ENCODE measurements at places on chromosomes 4 and X.

DNA sequence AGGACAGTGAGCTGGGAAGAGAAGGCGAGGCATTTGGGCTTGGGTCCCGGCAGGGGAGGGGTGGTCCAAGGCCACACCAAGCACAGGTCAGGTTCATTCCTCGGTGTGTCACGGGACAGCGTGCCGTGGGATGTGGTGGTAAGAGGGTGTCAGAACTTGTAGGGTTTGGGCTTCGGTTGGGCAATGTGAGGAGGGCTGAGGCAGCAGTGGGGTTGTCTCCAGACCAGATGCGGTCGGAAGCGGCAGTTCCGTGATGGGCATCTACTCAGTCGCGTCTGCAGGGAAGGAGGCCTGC lies 22.1 kb downstream of the ADRA2C start:
- DNase-seq: no peak

DNA sequence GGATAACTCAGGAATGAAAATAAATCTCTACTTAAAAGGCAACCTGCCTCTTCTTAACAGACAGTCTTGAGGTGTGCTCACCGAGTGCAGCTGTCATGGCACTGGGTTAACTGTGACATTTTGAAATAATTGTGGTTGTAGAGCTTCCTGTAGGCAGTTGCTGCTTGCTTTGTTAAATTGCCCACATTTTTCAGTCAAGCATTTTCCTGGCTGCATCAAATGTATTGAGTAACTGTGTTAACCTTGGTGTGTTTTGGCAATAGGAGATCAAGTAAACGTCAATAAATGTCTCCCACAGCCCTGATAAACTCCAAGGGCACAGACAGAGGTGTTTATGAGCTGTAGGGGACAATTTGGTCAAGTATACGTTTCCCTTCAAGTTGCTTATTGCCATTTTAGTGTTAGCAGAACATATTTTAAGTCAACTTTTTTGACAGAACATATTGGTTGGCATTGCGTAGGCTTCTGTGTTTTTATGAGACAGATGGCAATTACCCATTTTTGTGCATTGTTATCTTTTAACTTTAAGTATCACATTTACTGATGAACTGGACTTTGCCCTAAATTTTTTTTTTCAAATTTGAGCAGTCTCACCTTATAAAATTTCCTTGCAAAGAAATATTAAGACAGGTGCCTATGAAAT lies 527.4 kb downstream of the C4orf33 start:
- DNase-seq: no peak

- DNase-seq: no peak
Measured at GRCh38 chrX:40727581-40728252, 7.6 kb downstream of the MED14 start.

GRCh38 chrX:54248309-54248708 lies 65.3 kb upstream of the FAM120C start:
- no peak for DNase-seq

DNA sequence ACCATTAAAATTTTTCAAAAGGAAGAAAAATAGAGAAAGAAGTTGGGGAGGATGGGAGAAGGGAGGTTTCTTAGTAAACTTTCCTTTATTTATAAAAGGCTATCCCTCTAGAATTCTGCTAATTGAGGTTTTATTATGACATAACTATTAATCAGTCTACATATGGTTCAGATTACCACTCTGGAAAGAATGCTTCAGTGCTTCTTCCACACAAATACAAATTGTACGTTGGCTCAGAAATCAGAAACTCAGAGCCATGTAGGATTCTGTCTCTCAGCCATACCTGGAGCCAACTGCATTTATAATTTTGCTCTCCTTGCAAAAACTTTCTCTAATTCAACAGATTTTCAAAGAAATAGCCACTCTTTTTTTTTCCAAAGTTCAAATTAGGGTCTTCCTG lies 37.1 kb downstream of the SRPX start:
- DNase-seq: no peak

DNA sequence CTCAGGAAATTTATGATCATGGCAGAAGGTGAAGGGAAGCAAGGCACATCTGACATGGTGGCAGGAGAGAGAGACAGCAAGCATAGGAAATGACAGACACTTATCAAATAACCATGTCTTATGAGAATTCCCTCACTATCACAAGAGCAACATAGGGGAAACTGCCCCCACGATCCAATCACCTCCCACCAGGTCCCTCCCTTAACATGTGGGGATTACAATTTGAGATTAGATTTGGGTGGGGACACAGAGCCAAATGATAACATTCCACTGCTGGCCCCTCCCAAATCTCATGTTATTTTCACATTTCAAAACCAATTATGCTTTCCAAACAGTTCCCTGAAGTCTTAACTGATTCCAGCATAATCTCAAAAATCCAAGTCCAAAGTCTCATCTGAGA lies 8.2 kb upstream of the TMA16 start:
- no peak for DNase-seq

DNA sequence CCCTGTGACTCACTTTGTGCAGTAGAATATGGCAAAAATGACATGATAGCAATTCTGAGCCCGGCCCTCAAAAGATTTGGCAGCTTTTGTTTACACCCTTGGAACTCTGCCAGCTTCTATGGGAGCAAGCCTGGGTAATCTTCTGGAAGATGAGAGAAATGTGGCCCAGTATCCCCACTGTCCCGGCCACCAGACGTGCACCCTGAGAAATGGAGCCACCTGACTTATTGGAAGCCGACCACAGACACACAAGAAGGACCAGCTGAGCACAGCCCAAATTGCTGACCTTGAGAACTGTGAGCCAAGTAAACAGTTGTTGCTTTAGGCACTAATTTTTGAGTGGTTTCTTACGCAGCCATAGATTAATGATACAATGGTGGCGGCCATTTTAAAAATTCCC lies 197.0 kb downstream of the STIM2 start:
- no peak for DNase-seq

- DNase-seq: no peak
Measured at GRCh38 chr4:5945171-5945570, 52.3 kb upstream of the CRMP1 start.

GRCh38 chr4:36278789-36279188 lies 2.6 kb upstream of the DTHD1 start:
- DNase-seq: no peak

- peak; percentile 92 for DNase-seq
Measured at GRCh38 chrX:136318895-136319597, 18.3 kb downstream of the ADGRG4 start.

- DNase-seq: no peak
Measured at GRCh38 chr4:28427306-28428085, 1566.9 kb downstream of the STIM2 start.

DNA sequence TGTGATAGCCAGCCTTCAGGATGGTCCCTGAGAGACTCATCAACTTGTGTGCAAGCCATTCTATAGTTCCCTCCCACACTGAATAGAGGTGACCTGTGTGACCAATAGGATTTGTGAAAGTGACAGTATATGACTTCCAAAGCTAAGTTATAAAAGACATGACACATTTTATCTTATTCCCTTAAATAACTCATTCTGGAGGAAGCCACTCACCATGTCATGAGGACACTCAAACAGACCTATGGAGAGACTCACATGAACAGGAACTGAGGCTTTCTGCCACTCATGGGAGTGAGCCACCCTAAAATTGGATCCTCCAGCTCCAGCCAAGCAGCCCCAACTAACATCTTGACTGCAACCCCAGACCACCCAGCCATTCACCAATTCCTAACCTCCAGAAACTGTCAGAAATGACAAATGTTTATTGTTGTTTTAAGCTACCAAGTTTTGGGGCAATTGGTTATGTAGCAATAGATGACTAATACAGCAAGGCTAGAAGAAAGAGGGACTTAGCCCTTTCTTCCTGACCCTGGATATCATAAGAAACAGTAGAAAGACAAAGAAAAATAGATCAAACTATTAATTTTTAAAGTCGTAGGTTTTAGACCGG lies 9.0 kb upstream of the CHIC2 start:
- no peak for DNase-seq

DNA sequence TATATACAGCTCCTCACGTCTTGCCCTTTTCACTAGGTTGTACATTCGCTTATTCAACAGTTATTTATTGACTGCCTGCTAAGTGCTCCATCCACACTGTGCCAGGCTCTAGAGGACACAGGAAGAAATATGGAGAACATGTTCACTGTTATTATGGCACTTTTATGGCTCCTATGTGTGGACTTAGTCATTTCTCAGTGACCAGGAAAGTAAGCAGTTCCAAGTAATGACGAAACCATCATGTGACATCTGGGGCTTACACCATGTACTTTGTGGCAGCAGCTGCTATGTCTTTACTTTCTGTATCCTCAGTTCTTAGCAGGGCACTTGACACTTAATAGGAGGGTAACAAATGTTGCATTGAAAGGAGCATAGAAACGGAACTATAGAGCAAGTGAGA lies 278.0 kb downstream of the ANK2 start:
- DNase-seq: peak; percentile 55

- DNase-seq: no peak
Measured at GRCh38 chrX:106919932-106920452, at the start of gene CLDN2. CLDN2 (plus strand) TSS chrX:106920402; CDS start chrX:106928229, 7,827 bp downstream.

DNA sequence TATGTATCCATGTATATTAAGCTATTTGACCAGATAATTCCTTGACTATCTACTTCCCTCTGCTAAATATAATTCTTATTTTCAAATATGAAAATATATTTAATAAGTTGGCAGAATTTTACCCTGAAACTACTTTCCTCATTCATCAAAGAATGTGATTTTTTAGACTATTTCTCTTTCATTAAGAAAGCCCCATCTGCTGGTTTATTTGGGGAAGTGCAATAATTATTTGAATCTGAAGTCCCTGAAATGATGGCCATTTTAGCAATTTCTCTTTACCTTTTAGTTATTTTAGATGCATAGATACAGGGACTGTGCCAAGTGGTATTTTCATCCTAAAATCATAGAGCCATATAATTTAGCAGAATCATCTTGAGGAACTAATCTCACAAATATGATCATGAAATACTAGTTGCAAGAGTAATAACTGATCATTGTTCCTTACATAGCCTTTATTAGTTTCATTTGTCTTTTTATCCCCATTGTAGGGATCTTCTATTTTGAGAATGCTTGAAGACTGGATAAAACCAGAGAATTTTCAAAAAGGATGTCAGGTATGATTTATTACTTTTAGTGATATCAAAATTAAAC lies 39.0 kb downstream of the ENPEP start:
- DNase-seq: no peak

DNA sequence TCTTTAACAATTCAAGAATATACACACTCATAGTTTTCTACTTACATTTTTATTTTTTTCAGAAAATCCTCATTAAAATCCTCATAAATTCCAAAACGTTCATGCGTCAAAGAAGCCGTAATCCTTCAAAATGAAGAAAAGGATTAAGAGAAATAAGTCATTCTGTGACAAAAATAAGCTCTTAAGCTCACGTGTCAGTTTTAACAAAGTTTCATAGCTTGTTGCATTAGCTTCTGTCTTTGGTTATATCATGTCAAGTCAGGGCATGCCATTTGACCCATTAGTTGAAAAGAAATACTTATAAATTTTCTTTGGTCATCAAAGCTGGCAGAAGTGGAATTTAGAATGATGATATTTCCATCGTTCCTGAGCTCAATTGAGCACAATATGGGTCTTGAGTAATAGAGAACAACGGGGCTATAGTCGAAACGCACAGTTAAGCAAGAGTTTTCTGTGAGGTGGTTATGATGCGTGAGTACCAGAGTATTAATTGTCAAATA lies 185.2 kb upstream of the CTSO start:
- DNase-seq: no peak

GRCh38 chrX:133175162-133175561 lies 43.0 kb downstream of the TFDP3 start:
- DNase-seq: no peak

- DNase-seq: no peak
Measured at GRCh38 chr4:56976283-56976836, 1.0 kb downstream of the NOA1 start.

- DNase-seq: no peak
Measured at GRCh38 chr4:141849778-141850177, 213.4 kb downstream of the IL15 start.

GRCh38 chr4:25089051-25089763 lies 58.5 kb upstream of the LGI2 start:
- DNase-seq: no peak

- no peak for DNase-seq
Measured at GRCh38 chrX:108945883-108946523, 209.6 kb upstream of the IRS4 start.

- DNase-seq: peak; percentile 15
Measured at GRCh38 chr4:145557720-145558119, 61.5 kb upstream of the MMAA start.

DNA sequence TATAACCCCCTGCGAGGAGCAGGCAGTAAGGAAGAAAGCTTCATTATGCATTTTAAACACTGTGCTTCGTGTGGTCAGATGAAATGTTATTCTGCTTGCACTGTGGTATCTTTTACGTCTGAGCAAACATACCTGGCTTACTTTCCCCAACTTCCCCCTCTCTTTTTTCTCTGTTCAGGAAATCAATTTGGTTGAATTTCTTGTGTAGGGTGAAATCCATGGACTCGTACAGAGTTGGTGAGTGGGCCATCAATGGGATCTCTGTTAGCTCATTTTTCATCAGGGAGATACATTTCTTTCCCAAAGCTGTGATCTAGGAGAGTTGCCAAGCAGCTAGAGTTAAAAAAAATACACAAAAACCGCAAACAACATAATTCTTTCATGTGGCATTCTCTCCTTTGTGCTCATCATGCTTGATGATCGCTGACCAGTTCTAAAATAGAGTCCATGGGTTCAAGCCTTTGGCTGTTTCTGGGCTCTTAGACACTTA lies 98.5 kb downstream of the FRAS1 start:
- no peak for DNase-seq

- DNase-seq: no peak
Measured at GRCh38 chr4:91359041-91360031, 944.4 kb upstream of the GRID2 start.

DNA sequence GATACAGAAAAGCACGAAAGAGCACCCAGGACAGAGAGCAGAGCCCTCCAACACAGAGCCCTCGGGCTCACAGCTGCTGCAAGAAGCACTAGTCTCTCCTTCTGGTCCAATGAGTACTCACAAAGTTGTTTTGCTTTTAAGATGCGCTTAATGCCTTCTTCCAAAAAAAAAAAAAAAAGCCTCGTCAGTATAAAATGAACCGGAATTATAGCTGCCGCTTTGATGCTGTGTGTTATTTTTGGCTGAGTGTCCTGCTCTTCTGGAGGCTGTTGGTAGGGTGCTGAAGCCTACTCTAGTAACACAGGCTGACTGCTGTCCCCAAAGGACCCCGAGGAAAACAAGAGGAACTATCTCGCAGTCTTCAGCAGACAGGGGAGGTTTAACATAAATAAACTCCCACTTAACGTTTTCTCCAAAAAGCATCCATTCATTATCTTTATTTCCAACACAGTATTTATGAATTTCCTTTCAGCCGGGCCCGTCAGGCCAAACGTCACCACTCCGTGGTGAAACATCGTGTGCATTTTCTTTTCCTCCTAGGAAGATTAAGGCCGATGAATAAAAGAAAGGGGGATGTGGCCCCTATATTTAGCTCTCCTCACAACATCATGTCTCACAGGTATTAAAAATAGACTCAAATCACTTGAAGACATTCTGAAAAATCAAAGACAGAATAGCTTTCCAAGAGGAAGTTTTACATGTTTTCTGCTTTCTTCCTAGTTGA lies 213.7 kb upstream of the PPARGC1A start:
- no peak for DNase-seq

DNA sequence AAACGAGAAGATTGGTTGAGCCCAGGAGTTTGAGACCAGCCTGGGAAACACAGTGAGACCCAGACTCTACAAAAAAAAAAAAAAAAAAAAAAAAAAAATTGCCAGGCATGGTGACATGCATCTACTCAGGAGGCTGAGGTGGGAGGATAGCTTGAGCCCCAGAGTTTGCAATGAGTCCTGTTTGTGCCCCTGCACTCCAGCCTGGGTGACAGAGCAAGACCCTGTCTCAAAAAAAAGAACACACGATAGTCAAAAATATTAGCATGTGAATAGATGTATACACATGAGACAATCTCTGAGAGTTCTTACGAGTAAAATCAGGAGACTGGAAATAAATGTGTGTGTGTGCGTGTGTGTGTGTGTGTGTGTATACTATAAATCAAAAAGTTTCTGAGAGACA lies 966.3 kb downstream of the FSTL5 start:
- DNase-seq: no peak

All from NCI-H524 treated with DMSO at 0.1 percent for 48 hours (cell line).